Mesenteric fat pad (tissue), 1 donor: ENCODE measurements at places on chromosomes 3 and 15. TPM values are rescaled to one million over a fixed set of nuclear protein-coding genes. Genes with fewer than 3 reads are reported as not detected.

DNA sequence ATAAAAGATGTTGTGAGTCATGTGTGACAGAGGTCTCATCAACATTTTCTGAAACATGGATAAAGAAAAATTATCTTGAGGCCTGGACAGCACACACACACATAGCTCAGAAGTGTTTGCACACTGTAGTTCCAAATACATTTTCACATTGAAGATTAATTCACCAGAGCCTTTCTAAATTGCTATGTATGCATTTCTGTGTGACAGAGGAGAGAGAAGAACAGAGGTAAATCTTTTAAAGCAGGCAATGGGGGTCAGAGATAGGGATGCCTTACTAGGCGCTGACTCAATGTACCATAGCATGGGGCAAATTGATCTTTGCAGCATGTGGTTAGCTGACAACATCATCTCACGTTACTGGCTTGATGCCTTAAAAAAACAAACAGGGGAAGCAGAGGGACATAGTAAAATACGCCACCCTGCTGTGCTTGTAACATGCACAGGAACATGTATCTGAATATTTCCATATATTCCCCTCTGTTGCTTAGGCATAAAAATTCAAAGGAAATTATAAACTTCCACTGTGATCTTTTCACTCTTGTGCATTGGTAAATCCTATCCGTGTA, 7.7 kb downstream of the POU1F1 start:
- no peak for DNase-seq

DNA sequence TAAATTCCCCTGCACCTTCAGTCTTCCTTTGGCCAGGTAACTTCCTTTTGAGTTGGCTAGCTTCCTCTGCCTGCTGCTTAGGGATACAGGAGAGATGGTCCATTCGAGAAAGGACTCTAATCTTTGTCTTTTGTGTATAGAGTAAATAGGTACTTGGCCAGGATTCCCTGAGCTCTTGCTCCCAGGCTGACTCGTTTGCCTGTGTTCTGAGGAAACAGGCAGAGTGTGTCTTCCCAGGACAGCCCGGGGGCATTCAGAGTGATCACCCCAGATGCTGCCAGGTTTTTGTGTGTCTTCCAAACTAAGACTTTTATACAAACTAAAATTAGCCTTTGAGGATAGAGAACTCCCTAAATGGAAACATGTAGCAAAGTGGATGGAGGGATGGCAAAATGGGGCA, 39.5 kb downstream of the TMEM108 start:
- no peak for DNase-seq

- no peak for DNase-seq
Measured at GRCh38 chr3:159839561-159840379, 148.9 kb upstream of the IL12A start.

TYRO3 gene
- total RNA-seq = 63.4 TPM

- DNase-seq = no peak
Measured at GRCh38 chr15:33735637-33736247, 232.6 kb upstream of the CHRM5 start.

GRCh38 chr15:90558171-90558573, 28.4 kb downstream of the CRTC3 start:
- no peak for DNase-seq

LXN gene
- 30.3 TPM for total RNA-seq

DNA sequence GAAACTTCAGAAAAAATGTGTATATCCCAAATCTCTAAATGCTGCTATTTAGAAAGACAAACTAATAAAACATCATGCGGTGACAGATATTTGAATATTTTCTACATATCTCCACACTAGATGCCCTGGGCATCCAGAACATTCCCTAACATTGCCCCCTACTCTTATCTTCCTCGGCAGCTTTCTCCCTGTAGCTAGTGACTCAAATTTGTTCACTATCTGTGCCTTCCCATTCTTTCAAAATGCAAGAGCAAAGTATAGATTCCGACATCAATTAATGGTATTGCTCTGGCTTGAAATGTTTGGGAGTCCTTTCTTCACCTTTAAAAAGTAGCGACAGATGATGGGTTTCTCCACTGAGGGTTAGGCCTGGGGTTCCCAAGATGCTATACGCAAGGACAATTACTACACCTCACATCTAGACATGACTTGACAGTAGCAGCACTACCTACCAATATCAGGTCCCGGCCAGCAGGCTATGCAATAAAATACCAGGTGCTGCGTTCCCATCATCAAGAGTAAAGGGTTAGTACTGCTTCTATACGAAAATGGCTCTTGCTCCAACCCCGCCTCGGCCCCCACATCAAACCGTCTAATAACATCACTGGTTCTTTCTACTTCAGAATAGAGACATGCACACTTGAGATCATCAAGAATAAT, 631 bp downstream of the UBR1 start:
- no peak for DNase-seq

GRCh38 chr3:158976966-158977365, 175.1 kb downstream of the MFSD1 start:
- DNase-seq = no peak

DNA sequence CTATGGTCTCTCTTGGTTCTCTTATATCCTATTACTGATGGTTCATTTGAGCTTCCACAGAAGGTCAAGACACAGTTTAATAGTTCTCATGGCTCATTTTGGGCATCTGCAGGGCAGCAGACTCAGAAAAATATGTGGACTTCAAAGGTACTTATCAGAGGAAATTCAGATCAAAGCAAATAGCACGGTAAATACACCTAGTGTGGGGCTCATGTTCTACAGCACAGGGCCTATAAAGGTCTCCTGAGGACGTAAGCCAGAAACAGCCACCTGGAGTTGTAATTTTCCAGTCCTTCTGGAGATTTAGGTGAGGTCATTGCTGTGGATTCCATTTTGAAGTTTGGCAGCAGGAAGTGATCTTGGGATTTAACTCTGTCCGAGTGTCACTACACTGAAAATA, 134.5 kb upstream of the SGO1 start:
- no peak for DNase-seq

DNA sequence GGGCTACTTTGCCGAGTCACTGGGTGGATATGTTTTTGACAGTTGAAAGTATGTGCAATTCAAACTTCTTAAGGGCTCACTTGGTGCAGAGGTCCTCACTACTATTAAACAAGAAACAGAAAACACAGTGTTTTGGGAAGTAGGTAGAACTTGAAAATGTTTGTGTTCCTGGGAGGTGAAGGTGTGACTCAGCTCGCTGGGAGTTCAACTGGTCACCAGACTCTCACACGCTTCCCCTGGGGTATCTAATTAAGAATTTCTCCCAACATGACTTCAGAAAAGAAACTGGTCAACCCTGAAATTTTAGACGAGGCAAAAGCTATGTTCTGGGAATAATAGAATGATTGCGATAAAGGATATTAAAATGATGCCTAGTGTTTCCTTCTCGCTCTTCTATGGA, 1039.8 kb upstream of the SEMA6D start:
- DNase-seq = no peak
